Fibroblast of skin of scalp (primary cell): ENCODE measurements at places on chromosomes 2 and 18.

DNA sequence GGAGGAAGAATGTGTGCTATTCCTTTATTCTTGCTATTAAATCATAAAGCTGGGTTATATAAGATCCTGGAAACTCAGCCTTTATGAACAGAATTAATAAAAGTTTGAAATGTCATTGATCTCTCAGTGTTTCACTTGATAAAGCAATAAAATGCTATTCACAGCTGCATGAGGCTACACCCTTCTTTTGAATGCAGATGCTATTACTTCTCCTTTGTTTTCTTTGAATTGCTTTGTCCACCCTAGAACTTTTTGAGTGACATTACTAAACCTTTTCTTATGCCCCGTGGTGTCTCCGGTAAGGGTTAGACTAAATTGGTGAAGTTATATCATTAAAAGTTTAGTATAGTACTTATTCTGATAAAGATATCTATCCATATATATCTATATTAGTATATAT is 18.9 kb downstream of the SERPINB5 start:
- no peak for DNase-seq

DNA sequence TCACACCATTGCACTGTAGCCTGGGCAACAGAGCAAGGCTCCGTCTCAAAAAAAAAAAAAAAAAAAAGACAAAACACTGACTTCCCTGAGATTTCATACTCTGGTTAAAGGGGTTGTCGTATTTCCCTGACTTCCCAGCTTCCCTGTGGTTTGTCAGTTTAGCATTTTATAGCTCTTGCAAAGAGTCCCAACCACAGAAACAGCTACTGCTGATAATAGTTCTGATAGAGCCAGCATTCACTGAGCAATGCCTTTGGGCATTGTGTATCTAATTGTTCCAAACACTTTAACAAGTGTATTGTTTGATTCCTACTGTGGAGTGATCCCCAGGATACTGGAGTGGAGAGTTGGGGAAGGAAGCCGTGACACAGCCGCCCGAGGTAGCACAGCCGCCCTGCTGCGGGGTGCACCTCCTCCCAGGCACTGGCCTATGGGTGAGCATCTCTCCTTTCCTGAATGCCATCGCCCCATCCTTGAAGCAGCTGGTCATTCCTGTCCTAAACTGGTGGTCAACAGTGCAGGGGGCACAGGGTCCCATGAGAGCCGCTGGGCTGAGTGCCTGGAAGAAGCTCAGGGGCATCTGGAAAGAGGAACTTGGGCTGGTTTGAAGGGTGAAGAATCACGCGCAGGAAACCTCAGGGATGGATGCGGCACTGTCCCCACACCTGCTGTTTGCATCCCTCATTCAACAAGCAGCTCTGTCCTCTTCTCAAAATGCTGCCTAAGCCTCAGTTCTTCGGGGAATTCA is 81.0 kb upstream of the TMEM18 start:
- DNase-seq = no peak

GRCh38 chr18:35409911-35410310 is 32.8 kb upstream of the ZNF396 start:
- DNase-seq = no peak

DNA sequence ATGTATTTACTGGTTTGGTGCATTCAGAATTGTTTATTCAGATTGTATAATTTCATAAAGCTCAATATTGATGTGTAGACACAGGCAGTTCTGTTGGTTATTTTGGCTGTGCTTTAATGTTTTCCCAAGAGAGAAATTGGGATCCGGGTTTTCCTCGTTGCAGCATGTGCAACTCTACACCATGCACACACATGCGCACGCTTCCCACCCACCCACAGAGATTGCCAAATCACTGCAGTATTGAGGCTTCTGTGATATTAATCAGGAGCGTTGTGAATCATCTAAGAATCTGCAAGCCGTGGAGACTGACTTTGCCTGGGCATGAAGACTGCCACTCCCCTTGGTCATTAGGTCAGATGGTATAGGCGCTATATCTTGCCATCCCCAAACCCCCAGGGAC is 571.5 kb downstream of the SLC4A3 start:
- peak; percentile 79 for DNase-seq

DNA sequence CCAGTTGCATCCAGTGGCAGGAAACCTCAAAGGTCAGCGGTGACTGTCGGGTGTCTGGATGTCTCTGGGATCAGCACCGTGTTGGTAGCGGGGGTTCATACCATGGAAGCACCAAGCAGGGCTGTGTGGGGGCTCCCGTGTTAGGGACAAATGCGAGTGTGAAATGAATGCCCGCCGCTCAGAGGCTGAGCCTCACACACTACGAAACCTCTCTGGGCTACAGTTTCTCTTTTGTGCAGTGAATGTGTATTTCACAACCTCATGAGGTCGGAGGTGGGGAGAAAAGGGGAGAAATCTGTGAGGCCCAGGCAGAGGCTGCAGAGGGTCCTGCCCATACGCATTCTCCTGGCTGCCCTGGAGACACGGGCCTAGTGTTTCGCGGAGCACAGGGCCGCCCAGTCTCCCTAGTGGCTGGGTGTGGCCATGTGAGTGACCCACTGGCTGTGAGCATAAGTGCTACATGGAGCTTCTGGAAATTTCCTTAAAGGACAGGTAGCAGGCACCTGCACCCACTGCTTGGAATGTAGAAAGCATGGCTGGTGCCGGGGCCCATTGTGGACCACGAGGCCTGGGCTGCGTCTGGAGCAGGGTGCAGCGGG is 138.0 kb upstream of the GLI2 start:
- DNase-seq = no peak

DNA sequence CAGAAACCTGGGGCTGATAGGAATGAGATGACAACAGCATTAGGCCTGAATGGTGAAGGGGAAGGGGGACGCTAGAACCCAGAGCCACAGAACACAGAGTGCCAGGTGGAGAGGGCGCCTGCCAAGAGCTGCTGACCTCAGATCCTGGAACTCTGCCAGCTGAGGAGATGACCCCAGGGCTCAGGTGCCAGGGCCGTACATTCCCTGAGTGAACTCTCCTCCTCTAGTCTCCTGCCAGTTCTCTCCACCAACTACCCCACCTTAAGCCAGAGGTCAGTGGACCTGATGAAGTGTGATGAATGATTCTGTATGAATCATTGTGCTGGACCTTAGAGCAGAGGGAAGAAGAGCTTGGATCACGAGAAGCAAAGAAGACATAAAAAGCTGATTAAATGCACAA is 1582.2 kb upstream of the ACVR2A start:
- no peak for DNase-seq

GRCh38 chr18:25089470-25089869 is 262.5 kb downstream of the ZNF521 start:
- DNase-seq = no peak

GRCh38 chr2:117128461-117128860 is 686.0 kb upstream of the DDX18 start:
- DNase-seq = no peak

- DNase-seq = no peak
Observed at GRCh38 chr2:171745806-171746205, 58.5 kb downstream of the DYNC1I2 start.

DNA sequence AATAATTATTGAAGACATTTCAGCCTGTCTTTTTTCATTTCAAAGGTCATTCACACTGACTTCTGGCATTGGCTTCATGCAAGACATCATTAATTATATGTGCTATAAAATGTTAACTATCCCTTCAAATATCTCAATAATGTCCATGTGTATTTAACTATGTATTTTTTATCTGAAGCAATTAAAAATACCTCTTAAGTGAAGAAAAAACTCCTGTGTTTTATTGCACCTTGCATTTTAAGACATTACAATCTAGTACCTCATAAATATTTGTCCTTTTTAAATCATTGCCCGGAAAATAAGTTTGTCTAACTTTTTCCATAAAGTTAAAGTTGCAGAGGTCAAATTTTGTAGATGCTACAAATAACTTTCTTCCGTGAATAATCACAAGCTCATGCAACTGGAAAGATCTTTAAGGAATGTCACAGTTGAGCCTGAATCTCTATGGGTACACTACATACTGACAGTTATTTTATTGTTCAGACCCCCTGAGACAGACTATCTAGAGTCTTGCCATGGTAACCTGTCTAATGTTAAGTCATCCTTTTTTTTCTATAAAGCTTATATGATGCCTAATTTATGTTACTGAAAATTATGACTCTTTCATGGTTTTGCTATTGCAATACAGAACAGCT is 38.4 kb upstream of the COBLL1 start:
- DNase-seq = peak; percentile 14

- DNase-seq = no peak
Observed at GRCh38 chr2:80068038-80068731, 236.4 kb downstream of the LRRTM1 start.

- peak; percentile 75 for DNase-seq
Observed at GRCh38 chr2:227862741-227863588, 8.5 kb upstream of the DAW1 start.

DNA sequence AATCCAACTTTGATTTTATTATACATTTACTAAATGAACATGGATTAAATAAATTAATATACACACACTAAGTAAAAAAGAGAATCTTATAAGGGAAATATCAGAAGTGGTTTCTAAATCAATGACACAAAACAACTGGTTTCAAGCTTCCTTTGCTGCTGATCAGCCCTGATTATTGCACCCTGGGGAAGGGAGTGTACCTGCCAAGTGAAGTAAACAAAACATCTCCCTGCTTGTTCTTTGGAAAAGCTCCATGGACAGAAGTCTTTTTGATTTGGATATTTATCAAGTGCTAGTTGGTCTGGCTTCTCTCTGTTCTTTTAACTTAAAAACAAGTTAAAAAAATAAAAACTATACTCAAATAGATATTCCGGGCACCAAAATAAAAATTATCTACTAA is 190.1 kb downstream of the PDE11A start:
- DNase-seq = no peak

GRCh38 chr2:23380562-23381065 is 4.4 kb upstream of the KLHL29 start:
- DNase-seq = no peak

- DNase-seq = peak; percentile 8
Observed at GRCh38 chr2:241673797-241674725, 12.6 kb downstream of the DTYMK start.

DNA sequence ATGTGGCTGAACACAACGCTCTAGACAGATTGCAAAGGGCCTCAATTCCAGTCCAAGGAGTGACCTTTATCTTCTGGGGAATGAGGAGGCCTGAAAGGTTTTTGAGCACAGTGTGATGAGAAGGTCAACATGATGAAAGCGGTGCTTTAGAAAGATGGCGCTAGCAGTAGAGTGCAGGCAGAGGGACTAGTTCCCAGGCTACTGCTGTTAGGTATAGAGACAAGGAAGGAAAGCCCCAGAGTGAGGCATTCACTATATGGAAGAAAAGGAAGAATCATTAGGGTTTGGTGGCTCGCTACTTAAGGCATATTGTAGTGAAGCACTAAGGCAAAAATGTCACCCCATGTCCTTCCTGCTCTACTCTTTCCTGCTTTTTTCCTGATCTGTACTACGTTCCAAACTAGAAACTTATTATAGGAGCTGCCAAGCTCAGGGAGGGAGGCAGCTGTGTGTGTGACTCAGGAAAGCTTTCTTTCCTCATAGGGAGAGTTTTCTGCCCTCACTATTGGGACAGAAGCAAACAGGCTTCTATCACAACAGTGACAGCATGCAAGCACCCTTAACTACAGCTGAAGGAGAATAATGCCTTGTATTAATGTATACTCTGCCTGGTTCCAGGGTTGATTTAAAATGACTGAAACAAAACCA is 160.8 kb upstream of the CAVIN2 start:
- DNase-seq = peak; percentile 3

- no peak for DNase-seq
Observed at GRCh38 chr2:105324101-105324500, 5.4 kb downstream of the TGFBRAP1 start.

- DNase-seq = no peak
Observed at GRCh38 chr2:96115631-96116423, 544 bp downstream of the ADRA2B start.

- peak; percentile 27 for DNase-seq
Observed at GRCh38 chr2:186882511-186883071, 33.6 kb upstream of the ZSWIM2 start.

GRCh38 chr2:58757971-58758370 is 516.8 kb upstream of the FANCL start:
- no peak for DNase-seq

- no peak for DNase-seq
Observed at GRCh38 chr2:30481323-30481800, 34.3 kb downstream of the LCLAT1 start.

GRCh38 chr2:160701822-160702221 is 208.2 kb upstream of the RBMS1 start:
- no peak for DNase-seq

DNA sequence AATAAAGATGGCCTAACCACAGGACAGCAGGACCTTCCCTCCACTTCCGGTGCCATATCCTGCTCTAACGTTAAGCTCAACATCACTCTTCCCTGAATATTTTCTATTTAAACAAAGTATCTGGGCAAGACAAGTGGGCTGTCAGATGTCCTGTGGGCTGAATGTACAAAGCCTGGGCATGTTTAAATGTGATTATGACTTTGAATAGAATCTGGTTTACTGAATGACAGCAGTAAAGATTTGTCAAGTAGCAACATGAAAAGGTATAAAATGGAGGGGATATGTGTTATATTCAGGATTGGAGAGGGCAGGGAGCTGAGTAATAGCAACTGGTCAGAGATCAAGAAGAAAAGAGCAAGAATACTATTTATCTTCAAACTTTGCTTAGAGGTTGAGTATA is 540.9 kb downstream of the NRXN1 start:
- no peak for DNase-seq

DNA sequence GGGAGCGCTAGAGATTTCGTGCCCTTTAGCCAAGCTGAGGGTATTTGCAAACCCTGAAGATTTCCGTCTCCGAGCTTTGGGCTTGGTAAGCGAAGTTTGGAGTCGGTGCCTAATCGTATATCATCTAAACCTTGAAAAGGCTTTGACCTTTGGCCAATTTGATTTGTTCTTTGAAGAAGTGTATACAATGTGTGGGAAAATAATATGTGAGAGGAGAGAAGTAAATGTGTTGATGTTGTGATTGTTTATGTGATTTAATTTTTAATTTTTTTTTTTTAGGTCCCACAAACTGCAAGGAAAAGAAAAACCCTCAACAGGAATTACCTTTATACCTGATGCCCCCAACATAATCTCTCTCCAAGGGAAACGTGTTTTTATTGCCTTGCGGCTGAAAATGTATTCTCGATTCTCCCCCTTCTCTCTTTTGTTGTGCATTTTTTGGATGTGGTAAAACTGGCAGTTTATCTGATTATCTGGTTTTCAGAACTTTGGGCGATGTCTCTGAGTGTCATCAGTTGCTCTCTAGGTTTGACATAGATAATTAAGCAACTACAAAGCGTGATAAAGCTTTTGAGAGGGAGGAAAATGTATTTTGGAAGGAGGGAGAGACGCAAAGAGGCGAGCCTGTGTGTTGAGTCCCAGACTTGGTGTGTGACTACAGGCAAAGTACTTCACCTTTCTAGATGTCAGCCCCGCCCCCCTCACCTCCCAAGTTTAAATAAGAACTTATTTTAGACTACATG is 912 bp upstream of the FBXO11 start:
- DNase-seq = no peak

DNA sequence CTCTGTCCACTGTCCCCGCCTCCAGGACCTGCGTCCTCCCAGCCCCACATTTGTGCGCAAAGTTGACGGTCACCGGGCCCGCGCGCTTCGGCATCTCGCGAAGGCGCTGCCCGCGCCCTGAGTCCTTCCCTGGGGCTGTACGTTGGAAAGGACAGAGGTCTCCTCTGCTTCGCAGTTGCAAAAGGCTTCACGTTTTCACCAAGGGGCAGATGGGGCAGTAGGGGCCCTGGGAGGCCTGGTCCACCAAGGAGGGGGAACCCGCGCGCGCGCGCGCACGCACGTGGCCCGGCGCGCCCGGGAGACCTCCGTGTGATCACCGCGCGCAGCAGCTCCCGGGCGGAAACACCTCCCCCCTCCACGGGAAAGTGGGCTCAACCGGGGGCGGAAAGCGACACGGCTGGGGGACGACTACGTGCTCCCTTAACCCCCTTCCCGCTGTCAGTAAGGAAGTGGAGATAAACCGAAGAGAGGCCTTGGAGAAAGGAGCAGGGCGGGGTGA is 21.9 kb downstream of the TEX44 start:
- no peak for DNase-seq
